Activated CD4-positive, alpha-beta memory T cell treated with anti-CD3 and anti-CD28 coated beads, Interleukin-2, amount 10 ng/mL, durations not matched to agents 7 days and 5 days (primary cell): ENCODE measurements at places on chromosomes 7 and 10.

DNA sequence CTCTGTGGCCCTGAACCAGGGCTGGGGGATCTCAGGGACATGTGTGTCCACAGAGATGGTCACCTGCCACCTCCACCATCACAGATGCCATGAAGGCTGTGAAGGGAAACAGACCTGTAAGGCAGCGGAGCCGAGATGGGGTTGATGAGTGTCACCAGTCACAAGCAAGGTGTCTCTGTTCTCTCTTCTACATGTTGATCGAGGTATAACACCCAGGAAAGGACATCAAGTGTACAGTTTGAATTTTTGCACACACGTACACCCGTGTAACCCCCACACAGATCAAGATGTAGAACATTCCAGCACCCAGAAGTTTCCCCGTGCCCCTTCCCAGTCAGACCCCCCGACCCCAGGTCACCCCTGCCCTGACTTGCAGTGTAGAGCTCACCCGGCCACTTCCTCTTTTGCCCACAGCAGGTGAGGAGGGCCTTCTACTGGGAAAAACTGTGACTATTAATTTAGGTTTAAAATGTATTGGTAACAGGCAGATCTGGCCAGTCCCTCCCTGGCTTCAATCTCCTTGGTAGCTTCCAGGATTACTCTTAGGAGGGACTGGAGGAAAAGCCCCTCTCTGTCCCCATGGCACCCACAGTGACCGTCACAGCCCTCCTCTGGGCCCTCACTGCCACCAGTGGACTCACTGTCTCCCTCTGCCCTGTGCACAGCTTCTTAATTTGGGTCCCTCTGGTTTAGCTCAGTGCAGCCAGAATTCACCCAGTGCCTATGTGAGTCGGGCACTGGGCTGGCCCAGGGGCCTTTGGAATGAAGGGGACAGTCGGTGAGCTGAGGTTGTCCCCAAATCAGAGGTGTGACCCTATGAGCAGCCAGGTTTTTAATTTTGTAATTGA lies 108.2 kb downstream of the LHPP start:
- H3K4me3 ChIP-seq: no peak overlapping the region
- H3K36me3 ChIP-seq: no peaks in the 10 kb centered on the region
- no peaks in the 10 kb centered on the region for H3K4me1 ChIP-seq
- DNase-seq: no peak
- H3K27me3 ChIP-seq: no peaks in the 10 kb centered on the region

DNA sequence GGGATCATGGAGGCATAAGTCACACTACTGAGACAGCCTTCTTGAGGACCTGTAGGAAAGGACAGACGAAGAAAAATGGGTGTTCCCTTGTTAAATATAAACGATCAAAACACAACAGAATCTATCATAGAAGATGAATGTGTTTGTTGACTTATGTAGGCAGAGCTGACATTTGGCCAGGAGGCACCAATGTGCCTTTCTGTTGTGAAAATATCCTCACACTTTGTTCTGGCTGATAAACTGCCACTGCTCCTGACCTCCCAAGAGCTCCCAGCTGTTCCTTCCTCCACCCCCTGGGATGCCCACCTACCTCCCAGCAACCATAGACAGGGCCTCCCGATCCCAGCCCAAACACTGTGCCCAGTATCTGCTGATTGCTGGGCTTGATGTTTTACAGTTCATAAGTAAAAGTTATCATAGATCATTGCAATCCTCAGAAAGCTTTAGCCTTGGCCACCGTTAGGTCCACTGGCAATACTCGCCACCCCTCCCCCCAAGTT lies 116.6 kb downstream of the CTTNBP2 start:
- no peaks in the 10 kb centered on the region for H3K27me3 ChIP-seq
- no peaks in the 10 kb centered on the region for H3K4me1 ChIP-seq
- H3K36me3 ChIP-seq: no peaks in the 10 kb centered on the region
- no peak overlapping the region for H3K4me3 ChIP-seq

GRCh38 chr7:157758468-157759245 lies 421.9 kb downstream of the DNAJB6 start:
- no peak overlapping the region for H3K27ac ChIP-seq
- no peak for DNase-seq
- no peak overlapping the region for H3K4me3 ChIP-seq
- no peaks in the 10 kb centered on the region for H3K36me3 ChIP-seq

GRCh38 chr10:130337696-130338635 lies 201.8 kb downstream of the GLRX3 start:
- no peaks in the 10 kb centered on the region for H3K4me1 ChIP-seq
- no peaks in the 10 kb centered on the region for H3K36me3 ChIP-seq
- no peak overlapping the region for H3K27ac ChIP-seq

DNA sequence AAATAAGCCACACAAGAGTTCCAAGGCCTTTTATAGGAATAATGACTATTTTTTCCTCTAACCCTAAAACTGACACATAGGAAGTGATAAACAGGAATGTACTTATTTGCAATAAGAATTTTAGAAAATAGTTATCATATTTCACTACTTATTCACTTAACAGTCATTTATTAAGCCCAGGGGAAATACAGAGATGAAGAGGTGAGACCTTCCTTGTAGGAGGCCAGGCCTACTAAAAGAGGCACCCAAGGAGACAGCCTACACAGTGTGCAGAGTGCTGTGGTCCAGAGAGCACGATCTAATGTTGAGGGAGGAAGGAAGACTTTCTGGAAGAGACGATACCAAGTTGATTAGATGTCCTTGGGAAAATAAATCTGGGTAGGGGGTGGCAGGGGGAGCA lies 45.0 kb upstream of the PPP1R3C start:
- no peak for DNase-seq
- H3K36me3 ChIP-seq: no peaks in the 10 kb centered on the region
- peaks cover 2% of the 10 kb centered on the region for H3K27me3 ChIP-seq
- no peak overlapping the region for H3K27ac ChIP-seq

DNA sequence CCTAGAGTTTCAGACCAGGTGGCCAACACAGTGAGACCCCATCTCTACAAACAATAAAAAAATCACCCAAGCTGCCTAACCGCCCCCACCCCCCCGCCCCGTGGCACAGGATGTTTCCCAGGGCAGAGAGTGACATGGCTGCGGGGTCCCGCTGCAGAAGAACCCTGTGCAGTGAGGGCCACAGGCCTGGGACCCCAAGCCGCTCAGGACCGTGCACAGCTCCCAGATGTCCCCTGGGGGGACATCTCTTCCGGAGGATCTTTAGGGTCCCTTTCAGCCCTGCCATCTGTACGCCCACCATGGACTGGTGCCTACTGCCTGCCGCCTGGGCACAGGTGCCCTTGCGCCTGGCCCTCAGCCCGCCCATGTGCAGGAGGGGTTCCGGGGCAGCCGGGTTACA lies 373.6 kb downstream of the DNAJB6 start:
- DNase-seq: no peak
- no peaks in the 10 kb centered on the region for H3K36me3 ChIP-seq
- no peak overlapping the region for H3K4me3 ChIP-seq
- no peaks in the 10 kb centered on the region for H3K4me1 ChIP-seq

GRCh38 chr7:15556339-15557105 lies 5.3 kb downstream of the AGMO start:
- no peak for DNase-seq
- H3K4me3 ChIP-seq: no peak overlapping the region
- no peaks in the 10 kb centered on the region for H3K27me3 ChIP-seq
- H3K36me3 ChIP-seq: no peaks in the 10 kb centered on the region
- no peaks in the 10 kb centered on the region for H3K4me1 ChIP-seq

DNA sequence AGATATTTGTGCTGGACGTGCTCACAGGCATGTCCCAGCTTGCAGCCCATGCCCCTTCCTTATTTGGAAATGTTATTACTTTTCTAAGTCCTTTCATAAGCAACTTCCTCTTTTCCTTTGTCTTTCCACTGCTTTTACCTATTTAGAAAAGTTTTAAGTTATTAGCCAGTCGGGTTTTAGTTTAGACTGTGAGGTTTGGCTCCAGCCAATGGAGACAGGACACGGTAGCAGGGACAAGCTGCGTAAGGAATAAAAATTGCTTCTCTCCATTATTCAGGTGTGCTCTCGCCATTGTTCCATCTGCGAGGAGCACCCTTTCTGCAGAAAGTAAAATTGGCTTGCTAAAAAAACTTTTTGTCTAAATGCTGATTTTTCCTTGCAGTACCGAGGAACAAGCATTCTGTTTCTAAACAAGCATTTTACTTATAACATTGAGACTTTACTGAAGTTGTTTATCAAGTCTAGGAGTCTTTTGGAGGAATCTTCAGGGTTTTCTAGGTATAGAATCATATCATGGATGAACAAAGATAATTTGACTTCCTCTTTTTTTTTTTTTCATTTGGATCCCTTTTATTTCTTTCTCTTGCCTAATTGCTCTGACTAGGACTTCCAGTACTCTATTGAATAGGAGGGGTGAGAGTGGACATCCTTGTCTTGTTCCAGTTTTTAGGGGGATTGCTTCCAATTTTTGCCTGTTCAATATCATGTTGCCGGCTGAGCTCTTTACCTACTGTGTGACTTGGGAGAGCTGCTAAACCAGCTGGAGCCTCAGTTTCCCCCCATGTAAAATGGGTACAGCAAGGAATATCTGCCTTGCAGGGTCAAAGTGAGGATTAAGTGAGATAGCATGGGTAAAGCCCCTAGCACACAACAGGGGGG lies 63.8 kb downstream of the ALOX5 start:
- no peak overlapping the region for H3K27ac ChIP-seq
- no peak overlapping the region for H3K4me3 ChIP-seq
- DNase-seq: no peak
- H3K36me3 ChIP-seq: peaks cover 5% of the 10 kb centered on the region
- peaks cover 21% of the 10 kb centered on the region for H3K4me1 ChIP-seq
- peaks cover 11% of the 10 kb centered on the region for H3K27me3 ChIP-seq

DNA sequence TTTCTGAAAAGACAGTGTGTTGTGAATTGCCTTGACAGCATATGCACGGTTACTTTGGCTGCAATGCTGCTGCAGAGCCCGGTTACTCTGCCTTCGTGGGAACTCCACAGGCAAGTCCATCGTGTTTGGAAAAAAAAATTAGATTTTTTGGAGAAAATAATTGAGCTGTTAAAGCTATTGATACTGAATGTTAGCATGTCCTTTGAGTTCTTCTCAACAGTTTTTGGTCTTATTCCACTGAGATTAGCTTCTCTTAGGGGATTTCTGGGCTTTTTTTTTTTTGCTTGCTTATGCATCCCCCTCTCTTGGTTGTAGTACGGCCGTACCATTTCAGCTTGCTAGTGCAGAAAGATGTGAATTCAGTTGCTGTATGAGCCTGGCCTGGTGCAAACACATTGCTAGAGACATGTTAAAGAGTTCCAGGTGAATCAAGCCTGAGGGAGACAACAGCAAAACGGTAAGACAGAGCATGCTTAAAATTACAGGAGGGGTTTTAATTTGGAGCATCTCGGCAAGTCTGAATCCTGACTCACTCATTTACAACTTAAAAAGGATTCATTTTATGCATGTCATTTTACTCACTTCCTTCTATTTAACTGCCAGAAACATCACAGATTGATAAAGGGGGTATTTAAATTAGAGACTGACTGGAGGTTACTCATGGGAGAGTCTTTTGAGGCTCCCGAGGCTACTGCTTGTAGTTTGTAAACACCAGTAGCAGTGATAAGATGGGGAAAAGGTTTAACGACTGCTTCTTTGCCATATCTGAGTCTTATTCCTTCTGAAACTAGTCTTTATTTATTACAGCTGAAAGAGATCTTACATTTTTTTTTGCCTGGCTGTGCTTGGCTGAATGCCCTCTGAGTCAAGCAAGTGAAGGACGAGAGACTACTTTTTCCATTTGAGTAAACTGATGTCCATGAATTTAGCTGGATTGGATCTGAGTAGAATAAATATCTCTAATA lies 113.7 kb downstream of the CDK14 start:
- no peak for DNase-seq
- no peaks in the 10 kb centered on the region for H3K27me3 ChIP-seq
- H3K4me1 ChIP-seq: no peaks in the 10 kb centered on the region

DNA sequence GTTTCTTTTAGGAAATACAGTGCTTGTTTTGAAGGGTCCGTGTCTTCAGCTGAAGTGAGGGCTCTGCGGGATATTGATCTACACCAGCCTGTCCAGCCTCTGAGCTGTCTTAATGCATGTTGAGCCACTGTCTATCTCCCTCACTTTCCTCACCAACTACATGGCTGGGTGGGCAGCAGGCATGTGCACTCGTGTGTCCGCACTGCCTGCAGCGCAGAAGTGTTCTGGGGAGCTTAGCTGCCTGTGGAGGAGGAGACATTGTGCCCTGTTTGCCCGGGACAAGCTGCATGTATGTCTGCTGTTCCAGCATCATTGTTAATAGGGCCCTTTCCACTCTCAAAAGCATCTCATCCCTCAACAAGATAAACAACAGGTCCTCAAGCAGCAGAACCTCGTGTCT lies 133.1 kb upstream of the EEPD1 start:
- no peaks in the 10 kb centered on the region for H3K36me3 ChIP-seq
- no peak overlapping the region for H3K27ac ChIP-seq
- H3K27me3 ChIP-seq: peaks cover 7% of the 10 kb centered on the region
- DNase-seq: no peak
- no peak overlapping the region for H3K4me3 ChIP-seq
